ENCODE measurements at places on chromosomes 5 and 9.

DNA sequence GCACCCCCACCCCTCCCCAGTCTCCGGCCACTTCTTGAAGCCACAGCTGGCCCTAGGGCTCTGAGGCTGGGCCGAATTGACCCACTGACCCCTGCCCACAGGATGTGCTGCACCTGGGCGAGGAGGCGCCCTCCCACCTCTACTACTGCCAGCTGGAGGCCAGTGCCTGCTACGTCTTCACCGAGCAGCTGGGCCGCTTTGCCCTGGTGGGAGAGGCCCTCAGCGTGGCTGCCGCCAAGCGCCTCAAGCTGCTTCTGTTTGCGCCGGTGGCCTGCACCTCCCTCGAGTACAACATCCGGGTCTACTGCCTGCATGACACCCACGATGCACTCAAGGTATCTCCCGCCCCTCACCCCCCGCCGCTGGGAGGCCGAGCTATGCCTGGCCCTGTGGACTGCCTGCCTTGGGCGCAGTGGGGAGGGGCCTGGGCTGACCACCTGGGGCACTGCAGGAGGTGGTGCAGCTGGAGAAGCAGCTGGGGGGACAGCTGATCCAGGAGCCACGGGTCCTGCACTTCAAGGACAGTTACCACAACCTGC, 21.3 kb downstream of the HK3 start:
- no peak for DNase-seq

GRCh38 chr5:6377582-6377904, 804 bp downstream of the MED10 start:
- no peak for DNase-seq

DNA sequence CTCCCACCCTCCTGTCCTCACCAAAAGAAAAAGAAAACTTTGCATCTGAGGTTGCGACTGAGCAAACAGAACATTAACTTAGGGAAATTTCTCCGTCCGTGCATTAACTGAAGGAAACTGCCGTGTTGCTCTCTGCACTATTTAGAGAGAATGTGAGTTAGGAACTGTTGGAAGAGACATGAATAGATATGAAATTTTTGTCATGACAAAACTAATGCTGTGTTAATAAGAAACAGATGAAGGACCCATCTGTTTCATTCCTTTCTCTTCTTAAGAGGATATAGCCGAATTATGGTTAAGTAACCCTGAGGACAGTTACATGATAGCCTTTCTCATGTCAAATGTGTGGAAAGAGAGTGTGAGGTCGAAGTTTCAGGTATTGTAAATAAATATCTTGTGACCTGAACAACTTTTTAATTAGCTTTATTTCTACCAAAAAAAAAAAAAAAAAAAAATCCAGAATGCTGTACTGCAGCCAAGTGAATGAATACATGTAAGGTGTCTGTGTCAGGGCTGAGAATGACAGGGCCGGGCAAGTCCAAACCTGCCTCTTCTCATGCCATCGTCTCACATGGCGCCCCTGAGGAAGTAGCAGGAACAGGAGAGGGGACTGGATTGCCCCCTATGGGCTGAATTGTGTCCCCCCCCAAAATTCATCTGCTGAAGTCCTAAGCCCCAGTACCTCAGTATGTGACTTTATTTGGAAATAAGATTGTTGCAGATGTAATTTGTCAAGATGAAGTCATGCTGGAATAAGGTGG, 35.6 kb upstream of the ANKRD33B start:
- DNase-seq: no peak

- DNase-seq: no peak
These were observed 37.6 kb downstream of the PTGER4 start for GRCh38 chr5:40717281-40717680.

- DNase-seq: no peak
These were observed 54.8 kb upstream of the HMHB1 start for GRCh38 chr5:143757116-143757515.

DNA sequence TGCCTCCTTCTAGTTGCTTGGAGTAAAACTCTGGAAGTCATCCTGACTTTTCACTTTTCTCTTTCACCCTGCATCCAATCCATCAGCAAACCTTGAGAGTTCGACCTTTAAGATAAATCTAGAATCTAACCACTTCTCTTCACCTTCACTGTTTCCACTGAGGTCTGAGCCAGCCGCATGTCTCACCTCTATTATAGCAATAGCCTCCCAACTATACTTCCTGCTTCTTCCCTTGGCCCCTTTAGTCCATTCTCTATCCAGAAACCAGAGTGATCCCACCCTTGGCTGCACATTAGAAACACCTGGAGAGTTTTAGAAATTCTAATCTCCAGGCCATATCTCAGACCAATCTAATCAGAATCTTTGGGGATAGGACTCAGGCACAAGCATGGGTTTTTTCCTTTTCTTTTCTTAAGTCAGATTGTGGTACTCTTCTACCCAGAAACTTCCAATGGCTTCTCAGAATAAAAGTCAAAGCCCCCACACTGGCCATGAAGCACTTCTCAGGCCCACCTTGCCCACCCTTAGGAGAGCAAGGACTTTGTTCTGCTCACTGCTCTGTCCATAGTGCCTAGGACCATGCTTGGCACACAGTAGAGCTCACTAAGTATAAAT, 33.1 kb downstream of the MFAP3 start:
- no peak for DNase-seq

DNA sequence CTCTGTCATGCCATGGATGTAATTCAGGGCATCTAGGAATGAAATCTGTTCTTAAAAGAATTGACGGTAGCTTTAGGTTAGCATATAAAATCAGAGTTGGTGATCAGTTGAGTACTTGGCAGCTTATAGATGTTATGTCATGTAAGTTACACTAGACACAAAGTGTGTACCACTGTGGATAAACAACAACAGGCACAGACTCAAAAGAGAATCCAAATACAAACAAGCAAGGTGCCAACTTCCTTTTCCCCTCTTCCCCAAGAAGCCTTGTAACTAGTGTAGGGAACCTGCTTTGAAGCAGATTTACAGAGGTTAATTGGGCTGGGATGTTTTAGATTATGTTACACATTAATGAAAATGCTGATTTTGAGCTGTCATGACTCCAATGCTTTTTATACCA, 167.2 kb downstream of the PBX3 start:
- DNase-seq: no peak

GRCh38 chr5:39447059-39447458, 22.3 kb upstream of the DAB2 start:
- DNase-seq: no peak

GRCh38 chr9:21830589-21830988, 28.2 kb downstream of the MTAP start:
- no peak for DNase-seq

GRCh38 chr9:132589148-132590036, 7.0 kb downstream of the BARHL1 start:
- no peak for DNase-seq

DNA sequence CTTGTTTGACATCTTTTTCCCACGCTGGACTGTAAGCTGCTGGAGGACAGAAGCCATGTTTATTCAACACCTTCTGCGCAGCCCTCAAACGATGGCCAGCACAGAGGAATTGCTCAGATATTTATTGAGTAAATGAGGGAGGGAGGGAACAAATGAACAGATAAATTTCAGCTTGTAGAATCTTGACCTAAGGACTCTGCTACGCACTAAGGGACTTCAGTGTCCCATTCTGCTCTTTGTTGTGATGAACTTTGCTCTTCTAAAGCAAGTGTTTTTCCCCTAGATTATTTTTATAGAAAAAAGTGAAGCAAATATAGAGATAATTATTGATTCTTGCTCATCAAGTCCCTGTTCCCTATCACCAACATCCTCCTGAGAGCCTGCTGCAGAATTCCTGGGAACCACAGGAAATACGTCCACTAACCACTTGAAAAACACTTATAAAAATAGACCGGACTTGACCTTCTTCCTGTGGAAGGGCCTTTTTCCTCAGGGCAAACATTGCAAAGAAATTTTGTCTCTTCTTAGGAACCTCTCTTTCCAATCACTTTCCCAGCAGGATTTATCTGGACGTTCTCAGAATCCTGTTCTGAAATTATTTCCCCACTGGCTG, 54.9 kb downstream of the FGF1 start:
- DNase-seq: no peak

GRCh38 chr5:126837242-126837641, 60.3 kb downstream of the LMNB1 start:
- no peak for DNase-seq

DNA sequence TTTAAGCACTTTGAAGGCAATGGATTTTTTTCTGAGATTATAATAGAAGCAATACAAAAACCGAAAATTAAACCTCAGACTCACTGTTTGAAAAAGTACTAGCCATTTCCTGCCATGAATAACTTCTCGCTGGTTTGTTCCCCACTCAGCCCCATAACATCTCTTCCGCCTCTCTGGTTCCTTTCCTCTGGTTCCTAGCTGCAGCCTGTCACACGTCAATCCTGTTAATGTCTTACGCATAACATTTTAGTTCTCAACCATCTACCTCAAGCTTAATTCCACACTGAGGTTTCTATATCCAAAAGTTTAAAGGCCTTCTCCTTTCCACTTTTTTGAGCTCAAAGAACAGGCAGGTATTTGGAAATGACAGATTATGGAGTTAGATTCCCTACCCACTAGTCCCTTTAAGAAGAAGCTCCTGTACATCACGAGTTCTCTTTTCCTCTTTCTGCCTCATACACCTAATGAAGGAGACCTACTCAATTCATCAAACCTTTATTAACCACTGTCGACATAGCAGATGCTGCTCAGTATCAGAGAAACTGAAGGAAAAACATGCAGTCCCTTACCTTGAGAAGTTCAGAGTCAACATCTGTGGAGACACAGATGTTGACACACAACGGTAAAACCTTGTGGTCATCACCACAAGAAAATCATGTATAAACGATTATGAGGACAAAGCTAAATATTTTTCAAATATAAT, 243.0 kb upstream of the PTGER4 start:
- peak; percentile 63 for DNase-seq

- DNase-seq: peak; percentile 54
These were observed 55.6 kb upstream of the LMX1B start for GRCh38 chr9:126558051-126558665.

DNA sequence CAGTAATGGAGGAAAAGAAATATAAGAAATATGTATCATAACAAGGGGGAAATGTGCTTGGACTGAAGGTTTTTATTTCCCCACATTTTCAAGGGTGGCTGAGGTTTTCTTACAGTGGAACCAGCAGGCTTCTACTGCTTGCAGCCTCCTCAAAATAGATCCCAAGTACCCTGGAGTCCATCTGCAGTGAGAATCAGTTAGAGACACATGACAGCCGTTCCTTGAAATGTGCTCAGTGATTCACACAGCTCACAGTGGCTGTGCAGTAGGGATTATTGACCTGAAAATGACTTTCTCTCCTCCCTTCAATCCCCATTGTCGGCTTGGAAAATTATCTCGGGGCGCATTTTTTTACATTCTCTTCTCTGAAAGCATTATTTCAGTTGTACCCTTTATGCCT, 832.0 kb downstream of the TLR4 start:
- no peak for DNase-seq

- DNase-seq: peak; percentile 33
These were observed at the start of gene PCDHB15 for GRCh38 chr5:141245250-141245717. PCDHB15 (plus strand) TSS chr5:141245395; CDS start chr5:141245579, 184 bp downstream.

DNA sequence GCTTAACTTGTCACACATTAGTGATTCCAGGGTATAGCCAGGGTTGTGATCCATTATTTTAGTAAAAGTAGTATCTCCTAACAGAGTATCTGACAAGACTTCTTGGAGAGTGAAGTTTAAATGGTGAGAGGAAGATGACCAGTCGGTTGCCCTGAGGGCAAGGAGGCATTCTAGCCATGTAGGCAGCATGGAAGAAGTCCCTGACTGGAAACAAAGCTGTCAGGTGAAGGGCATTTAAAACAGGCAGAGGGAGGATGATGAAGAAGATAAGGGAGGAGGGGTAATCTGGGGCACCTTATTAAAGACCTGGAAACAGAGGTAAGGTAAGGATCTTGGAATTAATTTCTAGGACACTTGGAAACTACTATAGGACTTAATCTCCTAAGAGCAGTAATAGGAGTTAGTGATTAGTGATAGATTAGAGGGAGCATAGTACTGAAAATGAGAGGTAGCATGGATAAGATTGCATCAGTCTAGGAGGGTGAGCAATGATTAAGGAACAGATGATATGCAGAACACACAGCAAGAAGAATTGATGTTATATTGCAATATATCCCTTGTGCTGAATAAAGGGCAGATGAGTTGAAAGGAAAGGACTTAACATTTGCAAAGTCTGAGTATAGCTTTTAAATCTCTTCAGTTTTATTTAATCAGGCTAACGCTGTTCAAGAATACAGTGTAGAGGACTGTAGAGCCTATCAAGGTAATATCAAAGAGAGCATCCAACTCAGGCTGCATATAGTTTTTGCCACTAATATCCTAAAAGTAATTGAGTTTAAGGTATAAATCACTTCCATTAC, 9.6 kb downstream of the KIF2A start:
- DNase-seq: no peak

GRCh38 chr9:130845254-130845653, 10.2 kb downstream of the ABL1 start:
- no peak for DNase-seq

GRCh38 chr5:81786991-81787390, 36.1 kb upstream of the SSBP2 start:
- DNase-seq: no peak

DNA sequence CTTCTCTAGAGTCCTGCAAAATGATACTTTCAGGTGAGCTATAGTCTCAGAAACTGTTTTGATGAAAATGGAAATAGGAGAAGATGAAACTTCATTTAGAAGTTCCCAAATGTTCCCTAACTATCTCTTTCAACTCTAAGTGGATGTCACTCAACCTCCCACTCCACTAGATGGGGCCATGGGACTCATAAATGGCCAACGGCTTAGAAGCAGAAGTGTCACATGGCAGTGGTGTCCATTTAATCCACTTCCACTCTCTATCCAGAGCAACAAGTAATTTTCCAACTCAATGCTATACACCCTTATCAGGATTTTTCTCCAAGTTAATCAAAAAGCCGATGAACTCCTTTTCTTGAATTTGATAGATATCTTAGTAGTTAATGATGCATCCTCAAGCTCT, 295.7 kb downstream of the EDIL3 start:
- DNase-seq: no peak

DNA sequence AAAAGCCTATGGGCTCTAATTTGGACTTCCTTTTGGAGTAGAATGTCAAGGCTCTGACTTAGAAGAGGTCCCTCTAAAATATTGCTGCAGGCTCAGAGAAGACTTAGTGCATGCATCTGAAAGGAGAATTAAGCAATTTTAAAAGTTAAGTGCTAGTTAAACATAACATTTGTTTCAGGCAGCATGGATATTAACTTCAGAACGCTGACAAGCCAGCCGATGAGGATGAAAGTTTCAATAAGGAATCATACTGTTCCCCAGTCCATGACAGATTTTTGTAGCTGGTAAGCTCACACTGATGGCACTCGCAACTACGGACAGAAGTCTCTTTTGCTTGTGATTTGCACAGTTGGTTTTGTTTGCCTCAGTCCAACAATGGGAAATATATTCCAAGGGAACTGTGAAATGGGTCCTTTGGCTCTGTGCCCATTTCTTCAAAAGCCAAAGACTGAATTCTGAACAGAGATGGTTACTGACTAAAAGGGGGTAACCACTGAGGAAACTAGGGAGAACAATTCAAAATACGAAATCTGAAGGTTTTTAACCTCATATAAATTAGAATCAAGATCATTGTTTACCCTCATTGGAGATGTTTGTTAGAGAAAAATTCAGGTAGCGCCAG, 47.6 kb downstream of the DCP2 start:
- no peak for DNase-seq
